RWPE2 (cell line): ENCODE measurements at places on chromosomes 1 and 21.

GRCh38 chr1:9317591-9318417, 25.1 kb downstream of the SPSB1 start:
- DNase-seq, result no peak

- DNase-seq, result no peak
These were observed 5.8 kb downstream of the IBA57 start for GRCh38 chr1:228171221-228171891.

- DNase-seq, result no peak
These were observed 31.8 kb downstream of the DBT start for GRCh38 chr1:100217834-100218233.

GRCh38 chr1:1665815-1666251, 7.0 kb upstream of the CDK11B start:
- no peak for DNase-seq

DNA sequence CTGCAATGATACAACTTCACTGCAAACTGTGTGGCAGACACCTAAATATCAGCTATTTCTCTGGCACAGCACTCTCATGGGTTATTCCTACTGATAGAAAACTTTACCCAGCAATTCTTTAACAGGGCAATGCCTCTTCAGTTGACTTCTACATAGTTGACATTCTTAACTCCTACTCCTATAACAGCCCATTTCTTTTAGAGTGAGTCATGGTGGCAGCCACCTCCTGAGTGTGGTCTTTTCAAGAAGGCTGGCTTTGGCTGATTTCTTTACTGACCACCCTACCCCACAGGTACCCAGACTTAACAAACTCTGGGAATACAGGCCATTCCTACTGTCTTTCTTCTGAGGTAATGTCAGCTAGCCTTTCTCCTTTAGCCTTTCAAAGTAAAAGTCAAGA, 805.8 kb upstream of the ADGRL2 start:
- DNase-seq, result no peak

DNA sequence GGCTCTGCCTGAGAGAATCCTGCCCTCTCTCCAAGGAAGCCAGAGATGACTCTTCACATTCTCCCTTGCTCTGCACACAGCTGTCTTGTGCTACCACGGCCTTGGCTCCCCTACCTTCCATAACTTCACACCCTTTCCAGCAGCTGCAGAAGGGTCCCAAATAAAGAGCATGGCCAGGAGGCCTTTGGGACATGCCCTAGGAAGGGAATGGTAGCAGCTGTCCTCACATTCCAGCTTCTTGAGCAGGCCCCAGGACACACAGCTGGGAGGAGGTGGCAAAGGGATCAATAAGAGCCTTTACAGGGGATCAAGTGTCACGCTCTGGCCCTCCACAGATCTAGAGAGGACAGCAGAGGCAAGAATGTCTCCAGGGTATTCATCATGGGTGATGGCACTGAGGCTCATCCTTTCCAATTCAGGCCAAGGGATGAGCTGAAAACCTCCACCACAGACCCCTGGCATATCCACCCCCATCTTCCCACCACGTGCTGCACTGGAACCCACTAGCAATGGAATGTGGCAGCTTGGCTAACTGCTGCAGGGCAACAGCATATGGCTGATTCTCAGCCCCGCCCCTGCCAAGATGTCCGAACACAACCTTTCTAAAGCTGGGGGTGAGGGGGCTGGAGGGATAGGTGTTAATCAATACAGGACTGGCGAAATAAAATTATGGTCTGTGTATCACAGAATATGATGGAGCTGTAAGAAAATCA, 17.8 kb upstream of the RAB29 start:
- no peak for DNase-seq

DNA sequence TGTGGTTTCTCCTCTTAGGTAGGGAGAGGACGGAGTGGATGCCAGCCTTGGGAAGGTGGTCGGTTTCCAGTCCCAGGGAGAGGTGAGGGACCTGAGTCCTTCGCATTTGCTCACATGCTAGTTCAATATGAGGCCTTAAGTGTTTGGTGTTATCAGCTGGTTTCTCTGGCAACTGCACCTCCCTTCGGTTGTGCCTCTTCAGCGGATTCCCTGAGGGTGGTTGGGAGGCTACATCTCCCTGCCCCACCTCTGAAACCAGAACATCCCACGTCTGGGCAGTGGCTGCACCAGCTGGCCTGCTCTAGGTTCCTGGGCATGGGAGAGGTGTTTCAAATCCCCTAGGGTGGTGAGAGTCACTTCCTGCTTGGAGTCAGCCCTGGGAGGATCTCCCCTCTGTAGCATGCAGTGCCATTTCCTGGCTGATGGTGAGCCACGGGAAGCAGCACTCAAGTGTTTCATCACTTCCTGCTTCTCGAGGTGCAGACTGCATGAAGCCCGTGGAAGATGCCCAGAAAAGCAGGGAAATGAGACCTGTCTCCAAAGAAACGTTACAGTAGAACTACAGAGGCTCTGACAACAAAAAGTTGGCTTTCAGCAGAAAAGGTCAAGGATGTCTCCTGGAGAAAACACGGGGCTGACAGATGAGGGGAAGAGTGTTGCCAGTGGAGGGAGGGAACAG, 4.5 kb downstream of the TMEM125 start:
- DNase-seq, result peak; percentile 55
